ENCODE measurements at places on chromosomes 5 and 9.

DNA sequence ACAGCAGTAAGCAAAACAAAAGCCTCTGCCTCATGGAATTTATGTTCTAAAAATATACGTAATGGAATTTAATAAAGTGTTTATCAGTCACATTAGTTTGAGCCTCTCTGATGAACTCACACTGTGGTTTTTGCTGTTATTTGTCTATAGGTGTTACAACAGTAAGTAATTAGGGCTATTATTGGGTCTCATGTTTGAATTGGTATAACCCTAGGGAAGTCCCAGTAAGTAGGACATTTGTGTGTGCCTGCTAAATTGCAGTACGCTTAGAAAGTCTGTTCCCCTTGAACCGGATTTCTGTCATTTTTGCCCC, 197.6 kb downstream of the NR3C1 start:
- DNase-seq = no peak

- no peak for DNase-seq
These were observed 11.2 kb downstream of the POC5 start for GRCh38 chr5:75706016-75706415.

DNA sequence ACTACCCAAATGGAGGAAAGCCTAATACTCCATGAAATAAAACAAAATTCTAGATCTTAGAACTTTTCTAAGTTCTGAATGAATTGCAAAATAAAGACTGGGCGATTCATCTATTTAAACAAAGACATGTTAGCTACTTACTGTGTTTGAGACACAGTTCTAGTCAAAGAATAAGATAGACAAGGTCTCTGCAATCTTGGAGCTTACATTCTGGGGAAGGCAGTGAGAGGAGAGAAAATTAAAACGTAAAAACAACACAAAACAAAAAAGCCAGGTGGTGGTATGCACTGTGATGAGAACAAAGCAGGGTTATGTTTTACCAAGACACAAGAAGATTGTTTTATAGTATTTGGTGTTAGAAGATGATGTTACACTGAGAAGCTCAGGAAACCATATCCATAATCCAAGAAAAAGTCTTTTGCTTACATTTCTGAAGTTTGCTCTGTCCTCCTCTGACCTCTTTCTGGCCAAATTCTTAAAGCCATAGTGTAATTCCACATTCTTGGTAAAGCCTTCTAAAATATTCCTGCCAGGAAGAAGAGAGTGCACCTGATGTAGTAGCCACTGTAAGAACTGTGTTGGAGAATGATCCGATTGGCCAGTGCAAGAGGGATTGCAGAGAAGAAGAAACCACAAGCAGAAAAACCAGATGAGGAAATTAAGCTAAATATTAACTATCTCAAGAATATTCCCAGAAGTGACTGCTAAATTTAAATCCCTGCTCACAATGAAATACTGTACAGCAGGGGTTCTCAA, 218.4 kb downstream of the PCSK1 start:
- DNase-seq = no peak

- DNase-seq = no peak
These were observed 819.4 kb downstream of the SEMA5A start for GRCh38 chr5:8726383-8727036.

DNA sequence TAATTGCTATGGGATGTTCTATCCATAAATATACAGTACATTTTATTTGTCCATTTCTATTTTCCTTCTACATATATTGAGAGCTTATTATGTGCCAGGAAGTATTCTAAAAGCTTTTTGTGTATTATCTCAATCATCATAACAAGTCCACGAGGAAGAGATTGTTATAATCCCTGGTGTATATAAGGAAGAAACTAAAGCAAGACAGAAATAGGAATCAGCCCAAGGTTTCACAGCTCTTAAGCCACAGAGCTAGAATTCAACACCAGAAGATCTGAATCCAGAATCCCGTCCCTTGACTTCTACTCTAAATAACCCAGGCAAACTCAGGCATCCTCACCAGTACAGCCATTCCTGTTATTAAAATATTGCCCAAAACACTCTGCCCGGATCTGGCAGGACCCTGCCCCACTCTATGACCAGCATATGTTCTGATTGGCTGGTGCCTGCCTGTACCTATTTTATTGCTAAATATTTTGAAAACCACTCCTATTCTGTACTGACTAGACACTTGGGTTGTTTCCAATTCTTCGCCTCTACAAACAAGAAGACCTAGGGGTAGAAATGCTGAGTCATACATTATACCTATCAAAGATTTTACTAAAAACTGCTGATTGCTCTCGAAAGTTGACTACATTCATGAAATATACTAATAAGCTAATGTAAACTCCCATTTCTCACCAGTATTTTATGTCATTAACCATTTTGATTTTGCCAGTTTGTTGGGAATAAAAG, 297.4 kb downstream of the ENC1 start:
- DNase-seq = no peak
